Amniotic stem cell (primary cell): ENCODE measurements at places on chromosomes 4 and X.

DNA sequence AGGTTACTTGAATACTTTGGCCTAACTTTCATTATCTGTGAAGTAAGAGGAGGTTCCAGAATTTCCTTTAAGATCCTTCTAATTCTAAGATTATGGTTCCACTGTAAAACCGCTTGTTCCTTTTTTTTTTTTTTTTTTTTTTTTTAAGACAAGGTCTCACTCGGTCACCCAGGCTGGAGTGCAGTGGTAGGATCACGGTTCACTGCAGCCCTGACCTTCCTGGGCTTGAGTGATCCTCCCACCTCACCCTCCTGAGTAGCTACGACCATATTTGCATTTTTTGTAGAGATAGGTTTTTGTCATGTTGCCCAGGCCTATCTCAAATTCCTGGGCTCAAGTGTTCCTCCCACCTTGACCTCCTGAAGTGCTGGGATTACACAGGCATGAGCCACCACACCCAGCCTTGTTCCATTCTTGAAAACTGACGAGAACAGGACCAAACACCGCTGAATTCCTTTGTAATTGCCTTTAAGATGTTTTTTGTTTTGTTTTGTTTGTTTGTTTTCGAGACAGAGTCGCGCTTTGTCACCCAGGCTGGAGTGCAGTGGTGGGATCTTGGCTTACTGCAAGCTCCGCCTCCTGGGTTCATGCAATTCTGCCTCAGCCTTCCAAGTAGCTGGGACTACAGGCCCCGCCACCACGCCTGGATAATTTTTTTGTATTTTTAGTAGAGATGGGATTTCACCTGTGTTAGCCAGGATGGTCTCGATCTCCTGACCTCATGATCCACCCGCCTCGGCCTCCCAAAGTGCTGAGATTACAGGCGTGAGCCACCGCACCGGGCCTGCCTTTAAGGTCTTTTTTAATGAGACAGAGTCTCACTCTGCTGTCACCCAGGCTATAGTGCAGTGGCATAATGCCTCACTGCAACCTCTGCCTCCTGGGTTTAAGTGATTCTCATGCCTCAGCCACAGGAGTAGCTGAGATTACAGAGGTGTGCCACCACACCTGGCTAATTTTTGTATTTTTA lies 6.8 kb downstream of the PDS5A start:
- DNase-seq: no peak

DNA sequence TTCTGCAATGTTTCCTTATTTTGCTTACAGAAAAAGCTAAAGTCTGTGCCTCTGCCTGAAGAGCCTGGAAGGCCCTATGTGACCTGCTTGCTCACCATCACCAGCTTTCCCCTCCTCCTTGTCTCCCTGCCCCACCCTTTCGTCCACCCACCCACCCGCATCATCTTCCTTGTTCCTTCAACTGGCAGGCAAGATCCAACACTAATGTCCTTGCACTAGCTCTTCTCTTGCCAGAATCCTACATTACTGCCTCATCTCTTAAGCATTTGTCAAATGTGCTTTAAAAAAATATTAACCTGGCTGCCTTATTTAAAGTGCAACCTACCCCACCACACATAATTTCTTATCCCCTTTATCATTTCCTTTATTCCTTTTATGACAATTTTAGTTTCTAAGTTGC lies 165.1 kb upstream of the PPP3CA start:
- DNase-seq: no peak

DNA sequence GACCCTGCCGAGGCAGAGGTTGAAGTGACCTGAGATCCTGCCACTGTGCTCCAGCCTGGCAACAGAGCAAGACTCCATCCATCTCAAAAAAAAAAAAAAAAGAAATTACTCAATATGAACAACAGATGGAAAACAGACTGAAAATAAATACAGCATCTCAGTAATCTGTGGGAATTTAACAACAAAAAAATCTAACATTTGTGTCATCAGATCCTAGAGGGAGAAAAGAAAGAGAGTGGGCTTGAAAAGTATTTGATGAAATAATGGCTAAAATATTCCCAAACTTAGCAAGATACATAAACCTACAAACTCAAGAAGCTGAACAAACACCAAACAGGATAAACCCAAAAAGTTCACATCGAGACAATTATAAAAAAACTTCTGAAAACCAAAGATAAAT lies 84.7 kb downstream of the CENPC start:
- no peak for DNase-seq

- DNase-seq: no peak
Observed at GRCh38 chrX:49656533-49656932, 39.3 kb downstream of the PAGE1 start.

DNA sequence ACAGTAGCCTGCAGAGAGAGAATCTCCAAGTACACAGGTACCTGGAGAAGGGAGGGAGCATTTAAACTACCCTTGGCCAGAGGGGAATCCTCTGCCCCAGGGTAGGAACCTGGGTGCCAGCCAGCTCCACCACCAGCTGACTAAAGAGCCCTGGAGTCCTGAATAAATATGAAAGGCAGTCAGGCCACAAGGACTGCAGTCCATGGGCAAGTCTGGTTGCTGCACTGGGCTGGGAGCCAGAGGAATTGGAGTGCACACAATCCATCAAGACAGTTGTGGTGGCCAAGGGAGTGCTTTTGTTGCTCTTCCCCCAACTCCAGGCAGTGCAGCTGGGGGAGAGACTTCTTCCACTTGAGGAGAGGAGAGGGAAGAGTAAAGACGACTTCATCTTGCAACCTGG lies 172.5 kb downstream of the HNRNPD start:
- no peak for DNase-seq

GRCh38 chrX:57156397-57157049 lies 19.3 kb upstream of the SPIN2A start:
- no peak for DNase-seq

- no peak for DNase-seq
Observed at GRCh38 chrX:21374994-21375707, 933 bp downstream of the CNKSR2 start.

- DNase-seq: no peak
Observed at GRCh38 chr4:8688041-8688907, 95.7 kb downstream of the CPZ start.

GRCh38 chr4:673349-674091 lies 556 bp downstream of the ATP5ME start:
- no peak for DNase-seq
